Activated CD4-positive, alpha-beta T cell treated with anti-CD3 and anti-CD28 coated beads, Interleukin-2, amount 10 ng/mL, durations not matched to agents 24 days and 14 days (primary cell): ENCODE measurements at places on chromosomes 1 and 21. TPM values are rescaled to one million over a fixed set of nuclear protein-coding genes. Genes with fewer than 3 reads are reported as not detected.

GRCh38 chr1:115640384-115640783 lies 1.4 kb upstream of the VANGL1 start:
- no peak for DNase-seq

DNA sequence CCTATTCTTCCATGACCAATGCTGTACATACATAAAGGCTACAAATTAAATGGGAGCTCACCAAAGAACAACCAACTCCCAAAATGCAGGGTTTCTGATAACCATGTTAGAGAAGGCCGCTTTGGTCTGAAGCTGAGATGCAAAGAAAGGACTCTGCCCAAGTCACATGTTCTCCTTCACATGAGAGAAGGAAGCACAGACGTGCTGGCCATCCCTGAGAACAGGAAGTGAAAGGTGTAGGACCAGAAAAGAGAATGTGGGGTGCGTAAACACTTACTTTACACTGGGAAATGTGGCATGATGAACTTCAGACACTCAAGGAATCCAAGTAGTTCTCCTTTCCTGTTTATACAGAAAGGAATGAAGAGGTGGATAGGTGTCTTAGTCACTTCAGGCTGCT lies 31.7 kb upstream of the TADA1 start:
- DNase-seq: no peak

- no peak for DNase-seq
Observed at GRCh38 chr1:208158640-208159554, 85.3 kb downstream of the PLXNA2 start.

DNA sequence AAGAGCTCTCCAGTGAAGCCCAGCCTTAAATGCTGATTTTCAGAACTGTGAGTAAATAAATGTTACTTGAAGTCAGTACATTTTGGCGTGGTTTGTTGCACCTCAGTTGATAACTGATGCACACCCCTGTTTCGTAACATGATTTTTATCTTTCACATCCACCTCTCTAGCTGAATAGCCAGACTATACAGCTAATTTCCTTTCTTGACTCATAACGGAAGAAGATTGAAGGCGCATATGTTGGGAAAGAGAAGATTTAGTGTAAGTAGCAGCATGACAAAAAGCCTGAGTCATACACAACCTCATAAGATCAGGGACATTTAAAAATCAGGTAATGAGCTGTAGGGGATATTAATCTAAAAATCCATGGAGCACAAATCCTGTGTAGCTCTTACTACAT lies 716.2 kb upstream of the ZP4 start:
- no peak for DNase-seq

The OR10J4 gene
- not detected in 2 replicates for total RNA-seq

GRCh38 chr1:30778154-30778978 lies 20.8 kb upstream of the LAPTM5 start:
- no peak for DNase-seq

- no peak for DNase-seq
Observed at GRCh38 chr1:23152966-23153684, 15.5 kb downstream of the LUZP1 start.

- DNase-seq: no peak
Observed at GRCh38 chr1:210482945-210483617, 154.4 kb downstream of the HHAT start.

- DNase-seq: no peak
Observed at GRCh38 chr1:107494061-107494460, 353.2 kb downstream of the NTNG1 start.

DNA sequence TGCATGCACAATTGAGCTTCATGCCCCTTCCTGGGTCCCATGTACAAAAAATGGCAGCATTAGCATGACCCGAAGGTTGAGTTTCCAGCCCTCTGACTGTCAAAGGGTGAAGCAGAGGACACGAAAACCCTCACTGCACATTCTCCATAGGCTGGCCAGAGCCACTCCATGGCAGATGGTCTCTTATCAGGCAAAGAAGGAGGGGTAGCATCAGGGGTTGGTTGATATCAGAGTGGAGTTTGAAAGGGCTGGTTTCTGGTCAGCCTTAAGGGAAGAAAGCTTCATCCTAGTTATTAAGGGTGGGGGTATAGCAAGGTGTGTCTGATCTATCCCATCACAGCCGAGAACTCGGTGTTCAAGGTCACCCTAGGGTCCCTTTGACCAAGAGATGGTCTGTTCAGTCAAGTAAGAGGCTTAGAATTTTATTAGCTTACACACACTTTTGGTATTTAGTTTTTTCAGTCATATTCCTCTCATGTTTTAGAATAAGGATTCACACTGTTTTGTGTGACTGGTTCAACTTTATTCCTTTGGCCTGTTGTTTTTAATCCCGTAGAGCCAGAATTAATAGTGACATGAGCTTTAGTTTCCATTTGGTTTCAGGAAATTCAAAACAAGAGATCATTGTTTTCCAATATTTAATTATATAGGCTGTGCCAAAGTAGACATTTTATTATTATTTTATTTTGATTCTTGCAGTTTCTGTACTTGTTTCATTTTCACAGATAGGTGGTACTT lies 199.9 kb upstream of the FMN2 start:
- no peak for DNase-seq

The OR2T8 gene
- total RNA-seq: not detected in 2 replicates

The CSMD2 gene
- not detected in 2 replicates for total RNA-seq

GRCh38 chr1:45541193-45541592 lies 9.4 kb upstream of the AKR1A1 start:
- no peak for DNase-seq

The KCNAB2 gene
- 261 and 262 TPM in 2 replicates for total RNA-seq

The SERINC2 gene
- not detected in 2 replicates for total RNA-seq

- DNase-seq: no peak
Observed at GRCh38 chr1:188719735-188720134, 1757.9 kb downstream of the BRINP3 start.

The CRNN gene
- not detected in 2 replicates for total RNA-seq

The C4BPB gene
- 0.43 and 0.82 TPM in 2 replicates for total RNA-seq

DNA sequence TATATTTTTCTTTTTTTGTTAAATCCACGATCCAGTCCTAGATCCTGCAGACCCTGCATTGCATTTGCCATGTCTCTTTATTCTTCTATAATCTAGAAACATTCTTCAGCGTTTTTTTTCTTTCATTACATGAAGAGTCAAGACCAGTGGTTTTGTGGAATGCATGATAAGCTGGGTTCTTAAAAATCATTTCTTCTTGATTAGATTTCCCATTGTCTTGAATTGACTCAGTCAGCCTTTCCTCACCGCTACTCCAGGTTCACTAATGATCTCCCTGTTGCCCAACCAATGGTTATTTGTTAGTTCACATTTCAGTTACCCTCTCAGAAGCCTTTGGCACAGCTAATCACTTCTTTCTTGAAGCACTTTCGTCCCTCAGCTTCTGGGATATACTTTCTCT lies 25.2 kb downstream of the CHD1L start:
- DNase-seq: no peak

The FAM131C gene
- total RNA-seq: 0.26 and 0.38 TPM in 2 replicates

DNA sequence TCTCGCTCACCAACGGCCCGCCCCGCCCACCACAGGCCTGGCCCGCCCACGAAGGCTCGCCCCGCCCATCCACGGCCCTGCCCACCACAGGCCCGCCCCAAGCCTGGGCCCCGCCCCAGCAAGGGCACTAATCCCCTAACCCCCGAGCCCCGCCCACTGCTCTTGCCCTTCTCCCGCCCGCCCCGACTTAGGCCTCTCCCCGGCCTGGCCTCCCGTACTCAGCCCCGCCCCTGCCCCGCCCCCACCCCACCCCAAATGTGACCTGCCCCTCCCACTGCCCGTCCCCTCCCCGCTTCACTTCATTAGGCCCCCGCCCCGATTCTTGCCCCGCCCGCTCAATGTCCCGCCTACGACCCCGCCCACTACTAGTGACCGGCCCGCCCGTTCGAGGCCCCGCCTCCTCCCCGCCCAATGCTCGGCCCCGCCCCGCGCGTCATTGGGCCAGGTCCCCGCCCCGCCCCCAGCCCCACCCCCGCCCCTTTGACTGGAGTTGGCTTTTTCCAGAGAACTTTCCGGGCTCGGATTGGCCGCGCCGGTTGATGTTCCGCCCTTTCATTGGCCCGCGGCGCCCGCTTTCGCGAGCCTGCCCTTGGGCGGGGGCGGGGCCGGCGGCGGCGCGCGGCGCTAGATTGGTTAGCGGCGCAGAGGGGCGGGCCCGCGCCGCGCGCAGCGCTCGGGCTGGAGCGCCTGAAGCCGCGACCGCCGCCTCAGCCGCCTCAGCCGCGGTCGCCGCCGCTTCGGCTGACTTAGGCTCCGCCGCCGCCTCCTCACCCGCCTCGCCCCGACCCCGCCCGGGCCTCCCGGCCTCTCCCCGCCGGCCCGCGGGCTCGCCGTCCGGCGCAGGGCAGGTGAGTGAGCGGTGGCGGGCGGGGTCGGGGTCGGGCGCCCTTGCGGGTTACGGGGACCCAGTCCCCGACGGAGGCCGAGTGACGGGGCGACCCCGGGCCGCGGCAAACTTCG lies at the start of gene PCBP3:
TSS of gene PCBP3 (plus strand) at position 705 of the 960 bp plus-strand sequence. CDS start 206,361 bp downstream, outside the sequence.
- DNase-seq: peak; percentile 98

The TPTE gene
- total RNA-seq: not detected in 2 replicates

- peak; percentile 57 for DNase-seq
Observed at GRCh38 chr1:234776256-234776875, 166.4 kb upstream of the IRF2BP2 start.

DNA sequence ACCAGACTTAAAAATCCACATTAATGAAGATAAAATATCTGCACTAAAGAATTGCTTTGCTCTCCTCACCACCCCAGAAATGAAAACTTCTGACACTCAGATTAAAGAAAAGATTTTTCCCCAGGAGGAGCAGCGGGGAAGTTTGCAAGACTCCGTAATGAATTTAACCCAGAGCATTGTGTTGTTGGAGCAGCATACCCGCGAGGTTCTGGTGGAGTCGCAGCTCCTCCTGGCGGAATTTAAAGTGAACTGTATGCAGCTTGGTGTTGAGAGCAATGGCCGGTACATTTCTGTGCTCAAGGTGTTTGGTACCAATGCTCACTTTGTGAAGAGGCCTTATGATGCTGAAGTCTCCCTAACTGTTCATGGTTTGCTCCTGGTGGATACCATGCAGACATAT lies 46.4 kb downstream of the VPS13D start:
- no peak for DNase-seq

The NASP gene
- total RNA-seq: 263 and 295 TPM in 2 replicates

- DNase-seq: no peak
Observed at GRCh38 chr1:50246869-50247268, 138.1 kb downstream of the ELAVL4 start.

DNA sequence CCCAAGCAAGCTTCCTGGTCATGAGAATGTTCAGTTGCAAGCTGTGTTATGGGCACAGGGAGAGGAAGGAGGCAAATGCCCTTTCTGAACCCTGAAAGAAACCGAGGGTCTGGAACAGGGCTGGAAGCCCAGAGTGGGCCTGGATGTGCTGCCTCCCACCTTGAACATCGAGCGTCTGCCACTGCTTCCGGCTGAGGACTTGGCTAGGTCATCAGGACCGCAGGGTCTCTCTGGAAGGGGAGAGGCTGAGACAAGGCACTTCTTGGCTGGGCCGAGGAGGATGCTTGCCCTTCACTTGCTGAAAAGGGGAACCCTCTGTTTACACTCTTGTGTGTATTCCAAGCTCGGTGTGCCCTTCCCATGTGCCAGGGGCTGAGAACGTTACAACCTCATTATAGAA lies 168.0 kb upstream of the C1orf174 start:
- no peak for DNase-seq

DNA sequence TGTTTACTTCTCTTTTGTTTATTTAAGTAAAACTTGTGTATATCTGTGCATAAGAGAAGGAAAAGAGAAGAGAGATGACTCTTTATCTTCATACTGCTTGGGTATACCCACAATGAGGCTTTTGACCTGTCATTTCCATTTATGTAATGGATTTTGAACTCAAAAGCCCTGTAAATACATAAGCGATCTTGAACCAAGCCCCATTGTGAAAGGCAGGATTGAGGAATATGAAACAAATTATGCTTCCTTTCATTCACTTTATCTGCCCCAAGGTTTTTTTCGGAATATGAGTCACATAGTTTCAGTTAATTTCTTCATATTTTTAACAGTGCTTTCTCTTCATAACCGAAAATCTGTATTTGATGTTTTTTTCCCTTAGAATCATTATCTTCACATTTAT lies 21.4 kb downstream of the CNST start:
- no peak for DNase-seq

GRCh38 chr1:175208773-175209492 lies 16.4 kb upstream of the KIAA0040 start:
- peak; percentile 90 for DNase-seq

The TNFSF18 gene
- total RNA-seq: not detected in 2 replicates

GRCh38 chr1:94973309-94973922 lies 46.5 kb upstream of the CNN3 start:
- no peak for DNase-seq

GRCh38 chr1:245051349-245052221 lies 103.2 kb upstream of the KIF26B start:
- DNase-seq: no peak

GRCh38 chr1:77056525-77056924 lies 162.7 kb downstream of the PIGK start:
- no peak for DNase-seq

GRCh38 chr1:112396653-112397471 lies 848 bp downstream of the CTTNBP2NL start:
- no peak for DNase-seq

- DNase-seq: no peak
Observed at GRCh38 chr1:107019166-107019565, 37.3 kb upstream of the PRMT6 start.

DNA sequence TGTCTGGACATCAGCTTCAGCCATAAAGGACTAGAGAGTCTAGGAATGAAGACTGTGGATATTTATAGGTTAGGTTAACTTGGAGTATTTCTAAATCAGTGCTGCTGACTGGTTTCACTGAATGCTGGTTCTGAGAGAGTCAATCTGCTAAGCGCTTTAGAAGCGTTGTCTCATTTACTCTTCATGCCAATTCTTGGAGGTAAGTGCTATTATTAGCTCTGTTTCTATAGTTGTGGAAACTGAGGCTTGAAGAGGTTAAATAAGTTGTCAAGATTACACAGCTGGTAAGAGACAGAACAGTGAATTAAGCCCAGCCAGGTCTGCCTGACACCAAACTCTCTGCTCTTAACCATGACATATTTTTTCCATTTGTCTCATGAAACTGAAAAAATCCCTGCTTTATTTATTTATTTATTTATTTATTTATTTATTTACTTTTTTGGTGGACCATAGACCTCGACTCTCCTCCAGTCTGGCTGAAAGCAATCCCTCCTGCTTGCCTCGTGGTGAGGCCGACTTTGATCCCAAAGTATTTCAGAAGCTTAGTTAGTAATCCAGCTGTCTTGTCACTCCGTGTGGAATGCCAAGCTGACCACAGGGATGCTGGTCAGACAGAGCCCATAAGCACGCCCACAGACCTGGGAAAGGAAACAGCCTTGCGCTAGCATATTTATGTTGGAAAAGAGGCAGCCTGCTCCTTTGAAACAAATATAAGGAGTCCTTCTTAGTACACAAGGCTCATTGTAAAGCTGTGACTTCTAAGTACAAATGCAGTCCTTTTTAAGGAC lies 16.9 kb downstream of the NTMT2 start:
- DNase-seq: no peak

DNA sequence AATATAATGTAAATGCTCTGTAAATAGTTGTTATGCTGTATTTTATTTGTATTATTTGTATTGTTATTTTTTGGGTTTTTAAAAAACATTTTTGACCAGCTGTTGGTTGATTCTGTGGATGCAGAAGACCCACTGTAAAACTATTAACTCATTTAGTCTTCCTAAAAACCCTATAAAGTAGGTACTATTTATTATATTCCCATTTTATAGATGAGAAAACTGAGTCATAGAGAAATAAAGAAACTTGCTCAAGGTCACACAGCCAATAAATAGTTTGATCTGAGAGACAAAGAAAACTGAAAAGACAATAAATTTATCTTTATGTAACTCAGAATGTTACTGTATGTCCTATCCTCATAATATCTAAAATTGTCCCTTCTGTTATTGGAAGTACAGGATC lies 1.2 kb upstream of the MAP3K21 start:
- no peak for DNase-seq
